ENCODE measurements at places on chromosomes 11 and 22.

GRCh38 chr11:60145677-60146076, 37.2 kb downstream of the MS4A6A start:
- no peak for DNase-seq

DNA sequence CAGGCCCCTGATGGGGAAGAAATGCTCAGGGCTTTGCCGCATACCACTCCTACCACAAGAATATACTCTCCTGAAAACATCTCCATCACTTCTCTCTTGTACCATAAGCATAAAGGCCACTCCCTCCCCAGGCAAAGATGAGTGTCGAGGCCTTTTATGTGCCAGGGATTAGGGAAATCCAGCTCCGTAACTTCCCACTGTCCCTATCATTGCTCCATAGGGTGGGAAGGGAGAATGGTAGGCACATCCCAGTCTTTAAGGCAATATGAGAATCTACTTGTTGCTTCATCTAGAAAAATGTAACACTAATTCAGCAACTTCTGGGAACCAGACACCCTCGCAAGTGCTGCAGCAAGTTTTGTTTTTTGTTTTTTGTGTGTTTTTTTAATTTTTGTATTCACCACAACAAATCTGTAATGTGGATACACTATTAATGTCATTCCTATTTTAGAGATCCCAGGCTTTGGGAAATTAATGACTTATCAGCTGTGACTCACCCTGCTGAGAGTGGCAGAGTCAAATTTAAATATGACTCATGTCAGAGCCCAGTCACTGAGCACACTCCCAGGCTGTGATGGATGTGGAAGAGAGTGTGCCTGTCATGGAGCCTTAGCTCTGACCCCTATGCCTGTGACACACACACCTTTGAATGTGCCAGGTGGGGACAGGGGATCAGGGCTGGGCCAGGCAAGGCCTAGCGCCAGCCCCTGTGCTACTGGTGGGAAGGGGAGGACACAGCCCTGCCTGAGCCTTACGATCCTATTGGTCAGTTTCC, 23.4 kb downstream of the PANX1 start:
- no peak for DNase-seq

- no peak for DNase-seq
Measured at GRCh38 chr11:74570266-74571061, 21.9 kb upstream of the POLD3 start.

- DNase-seq: no peak
Measured at GRCh38 chr11:15199693-15200092, 85.0 kb downstream of the INSC start.

- no peak for DNase-seq
Measured at GRCh38 chr11:113141010-113141409, 173.4 kb upstream of the TTC12 start.

- peak; percentile 77 for DNase-seq
Measured at GRCh38 chr11:67382276-67383136, 9.1 kb upstream of the CLCF1 start.

GRCh38 chr22:20536590-20537324, 29.3 kb downstream of the MED15 start:
- no peak for DNase-seq

DNA sequence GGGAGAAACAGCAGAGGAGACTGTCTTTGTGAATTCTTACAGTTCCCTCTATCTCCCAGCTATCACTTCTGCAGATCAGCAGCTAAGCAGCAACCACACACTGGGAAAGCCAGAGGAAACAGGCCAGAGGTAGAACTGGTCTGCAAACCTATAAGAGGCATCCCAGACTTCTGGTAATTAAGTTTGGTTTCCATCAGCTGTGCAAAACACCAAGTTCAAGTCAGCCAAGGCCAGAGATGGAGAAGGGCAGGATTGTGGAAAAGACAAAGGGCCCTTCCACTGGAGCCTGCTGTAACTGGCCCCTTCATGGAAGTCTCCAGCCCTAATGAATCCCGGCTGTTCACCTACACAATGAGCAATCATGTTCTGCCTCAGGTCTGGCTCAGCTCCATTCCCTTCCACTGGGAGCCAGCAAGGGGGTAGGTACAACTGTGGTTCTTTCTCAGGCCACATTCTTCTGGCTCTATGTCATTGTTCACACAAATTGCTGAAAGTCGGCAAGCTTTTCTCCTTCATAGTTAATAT, 4.6 kb upstream of the PAMR1 start:
- DNase-seq: no peak

DNA sequence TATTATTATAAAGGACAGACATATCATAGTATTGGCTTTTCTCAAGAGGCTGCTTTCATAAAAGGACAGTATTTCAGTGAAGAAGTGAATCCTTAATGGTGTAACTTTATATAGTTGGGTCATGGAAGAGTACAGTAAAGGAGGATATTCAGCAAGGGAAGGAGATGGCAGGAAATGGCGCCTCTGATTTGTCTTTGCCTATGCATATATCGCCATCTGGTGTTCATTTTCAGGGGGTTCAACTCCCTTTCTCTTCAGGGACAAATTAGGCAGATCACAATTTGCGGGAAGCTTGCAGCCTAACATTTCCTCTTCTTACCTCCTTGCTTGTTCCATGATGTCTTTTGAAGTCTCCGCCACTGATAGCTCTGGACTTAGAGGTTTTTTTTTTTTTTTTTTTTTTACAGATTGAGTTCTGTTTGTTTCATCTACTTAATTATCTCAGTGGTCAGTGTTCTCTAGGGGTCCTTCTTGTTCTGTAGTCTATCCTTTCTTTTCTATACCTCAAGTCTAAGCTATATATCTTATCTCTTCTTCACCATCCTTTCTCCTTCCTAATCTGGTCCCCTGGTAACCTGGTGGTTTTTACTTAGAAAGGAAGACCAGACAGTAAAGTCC, 21.8 kb upstream of the RRM1 start:
- peak; percentile 47 for DNase-seq

DNA sequence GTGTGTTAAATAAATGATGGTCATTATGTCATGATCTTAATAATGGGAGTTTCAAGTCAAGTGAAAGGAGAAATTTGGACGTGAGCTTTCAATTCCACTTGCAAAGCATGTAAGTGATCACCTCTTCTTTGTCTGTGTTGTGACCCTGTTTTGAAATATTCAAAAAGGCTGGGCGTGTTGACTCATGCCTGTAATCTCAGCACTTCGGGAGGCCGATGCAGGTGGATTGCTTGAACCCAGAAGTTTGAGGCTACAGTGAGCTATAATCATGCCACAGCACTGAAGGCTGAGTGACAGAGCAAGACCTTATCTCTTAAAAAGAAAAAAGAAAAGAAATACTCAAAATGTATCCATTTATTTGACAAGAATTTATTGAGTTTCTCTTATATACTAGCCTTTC, 32.9 kb upstream of the EED start:
- DNase-seq: no peak

GRCh38 chr11:21949763-21950413, 243.0 kb upstream of the ANO5 start:
- no peak for DNase-seq

- no peak for DNase-seq
Measured at GRCh38 chr11:4606231-4607015, 1.6 kb downstream of the TRIM68 start.

- DNase-seq: no peak
Measured at GRCh38 chr11:35949242-35949641, 5.4 kb downstream of the LDLRAD3 start.

DNA sequence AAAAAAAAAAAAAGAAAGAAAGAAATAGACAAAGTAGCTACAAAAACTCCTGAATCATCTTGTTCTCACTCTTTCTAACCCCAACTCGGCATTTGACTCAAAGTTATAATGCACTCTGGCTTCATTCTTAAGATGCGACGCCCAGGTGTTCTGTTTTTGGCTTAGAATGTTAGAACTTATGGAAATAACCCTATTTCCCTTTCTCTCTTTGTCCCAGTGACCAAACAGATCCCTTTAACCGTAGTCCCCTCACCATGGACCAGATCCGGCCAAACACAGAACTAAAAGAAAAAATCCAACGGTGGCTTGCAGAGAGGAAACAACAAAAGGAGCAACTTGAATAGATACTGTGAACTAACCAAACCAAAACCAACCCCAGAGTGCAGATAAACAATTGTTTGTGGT, 5.3 kb upstream of the ATP5MG start:
- DNase-seq: no peak

- DNase-seq: no peak
Measured at GRCh38 chr11:120384476-120384875, 48.3 kb downstream of the ARHGEF12 start.

GRCh38 chr11:32333320-32333991, 101.9 kb downstream of the WT1 start:
- no peak for DNase-seq

- no peak for DNase-seq
Measured at GRCh38 chr11:126841999-126842398, 158.6 kb downstream of the KIRREL3 start.

DNA sequence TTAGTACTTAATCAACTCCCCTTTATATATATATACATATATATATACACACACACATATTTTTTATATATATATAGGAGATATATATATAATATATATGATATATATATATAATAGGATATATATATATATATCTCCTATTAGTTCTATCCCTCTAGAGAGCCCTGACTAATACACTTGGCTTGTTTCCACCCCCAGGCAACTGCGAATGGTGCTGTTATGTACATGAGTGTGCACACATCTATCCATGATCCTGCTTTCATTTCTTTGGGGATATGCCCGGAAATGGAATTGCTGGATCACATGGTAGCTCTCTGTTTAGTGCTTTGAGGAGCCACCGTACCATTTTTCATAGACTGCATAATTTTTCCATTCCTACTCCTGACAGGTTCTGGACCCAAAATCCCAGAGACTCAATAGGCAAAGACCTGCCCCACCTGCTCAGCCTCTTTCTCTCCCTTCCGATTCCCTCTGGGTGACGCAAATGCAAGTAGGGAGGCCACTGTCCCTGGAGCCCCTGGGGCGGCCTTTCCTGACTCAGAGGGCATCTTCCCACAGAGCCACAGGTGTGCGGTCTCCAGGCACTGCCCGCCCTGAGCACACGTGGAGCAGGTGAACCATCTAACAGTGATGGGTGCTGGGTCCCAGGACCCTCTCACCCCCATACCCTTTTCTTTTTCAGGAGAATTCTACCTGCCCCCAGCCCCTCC, 12.0 kb downstream of the FGF3 start:
- DNase-seq: no peak

GRCh38 chr22:49658902-49659280, 168.8 kb downstream of the BRD1 start:
- no peak for DNase-seq

DNA sequence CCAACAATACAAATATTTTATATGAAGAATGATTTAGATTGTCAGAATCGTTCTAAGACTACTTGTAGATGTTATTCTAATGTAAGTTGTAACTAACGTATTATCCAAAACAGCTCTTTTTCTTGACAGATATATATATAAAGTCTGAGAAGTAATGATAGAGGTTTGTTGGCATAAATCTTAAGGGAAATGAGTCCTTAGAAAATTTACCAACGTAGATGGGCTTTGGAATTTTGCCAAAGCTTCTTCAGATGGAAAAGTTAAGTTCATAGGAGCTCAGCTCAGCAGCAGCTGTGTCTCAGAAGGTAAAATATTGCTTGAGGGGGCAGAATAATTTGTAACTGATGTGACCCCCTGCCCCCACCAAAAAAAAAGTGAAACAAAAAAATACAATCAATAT, 66.7 kb downstream of the BID start:
- DNase-seq: no peak

GRCh38 chr11:96579656-96580055, 189.8 kb downstream of the JRKL start:
- DNase-seq: no peak

DNA sequence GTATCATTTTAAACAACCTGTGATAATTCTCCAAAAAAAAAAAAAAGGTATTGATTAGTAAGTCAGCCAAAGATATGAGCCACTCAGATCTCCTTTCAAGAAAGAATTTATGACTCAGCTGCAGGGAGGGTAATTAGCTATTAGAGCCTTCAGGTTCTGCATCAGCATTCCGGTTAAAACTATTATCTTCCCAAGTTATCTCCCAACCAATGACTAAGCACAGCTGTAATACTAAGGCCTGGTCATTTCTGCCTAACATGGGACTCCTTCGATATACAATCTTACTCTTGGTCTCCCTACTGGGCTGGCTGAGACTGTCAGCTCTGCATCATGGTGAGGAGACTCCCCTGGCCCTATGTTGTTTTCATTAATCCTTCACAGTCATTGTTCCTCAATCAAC, 60.4 kb downstream of the SBF2 start:
- DNase-seq: no peak

DNA sequence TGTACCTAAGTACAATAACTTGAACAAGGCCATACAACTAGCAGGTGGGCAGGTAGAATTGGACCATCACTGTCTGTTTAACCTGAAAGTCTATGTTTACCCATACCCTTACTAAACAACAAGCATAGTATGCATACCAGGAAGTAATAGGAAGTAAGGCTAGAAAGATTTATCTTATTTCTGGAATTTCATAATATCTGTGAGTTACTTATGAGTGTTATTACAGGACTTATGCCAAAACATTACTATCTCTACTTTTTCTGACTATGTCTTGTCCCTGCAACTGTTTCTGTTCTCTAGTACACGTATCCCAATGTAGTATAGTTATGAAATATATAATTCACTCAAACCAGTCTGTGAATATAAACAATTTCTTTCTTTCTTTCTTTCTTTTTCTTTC, 1400.8 kb upstream of the TENM4 start:
- no peak for DNase-seq

- DNase-seq: no peak
Measured at GRCh38 chr11:112525844-112526590, 265.4 kb upstream of the PLET1 start.

DNA sequence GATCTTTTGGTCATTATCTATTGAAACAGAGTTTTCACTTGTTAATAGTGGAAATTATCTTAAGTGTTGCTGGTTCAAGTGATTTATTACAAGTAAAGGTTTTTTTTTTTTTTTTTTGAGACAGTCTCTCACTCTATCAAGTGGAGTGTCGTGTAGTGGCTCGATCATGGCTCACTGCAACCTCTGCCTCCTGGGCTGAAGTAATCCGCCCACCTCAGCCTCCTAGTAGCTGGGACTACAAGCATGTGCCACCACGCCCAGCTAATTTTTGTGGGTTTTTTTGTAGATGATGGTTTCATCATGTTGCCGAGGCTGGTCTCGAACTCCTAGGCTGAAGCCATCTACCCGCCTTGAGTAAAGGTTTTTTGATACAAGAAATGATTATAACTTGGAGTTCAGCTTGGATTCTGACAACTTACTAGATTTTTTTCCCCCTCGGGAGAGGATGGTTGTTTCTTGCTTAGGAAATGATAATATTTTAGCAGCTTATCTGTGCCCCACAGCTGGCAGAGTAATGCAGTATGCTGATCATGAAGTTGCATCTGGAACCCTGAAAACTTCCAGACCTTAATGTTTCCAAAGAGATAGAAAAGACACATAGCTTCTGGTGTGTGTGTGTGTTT, 68.9 kb downstream of the MTMR3 start:
- no peak for DNase-seq

DNA sequence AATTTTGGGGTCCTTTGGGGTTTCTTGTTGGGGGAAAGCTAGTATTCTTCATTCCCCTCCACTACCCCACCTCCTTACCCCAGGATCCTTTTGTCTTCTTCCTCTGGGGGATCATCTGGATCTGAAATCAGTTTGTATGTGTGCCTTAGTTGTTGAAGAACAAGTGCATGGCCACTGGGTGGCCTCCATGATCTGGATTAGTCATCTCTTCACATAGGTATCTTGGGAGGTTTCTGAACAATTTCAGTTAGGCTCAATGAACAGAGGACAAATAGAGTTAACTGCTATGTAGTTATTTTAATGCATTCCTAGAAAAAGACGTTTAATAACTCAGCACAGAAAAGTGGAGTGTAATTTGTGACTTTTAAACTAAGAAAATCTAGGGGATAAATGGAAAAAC, 7.1 kb upstream of the VWA5A start:
- DNase-seq: no peak

GRCh38 chr11:75246671-75247350, 6.2 kb downstream of the TPBGL start:
- no peak for DNase-seq

GRCh38 chr11:64410404-64410734, 51.4 kb downstream of the RPS6KA4 start:
- DNase-seq: no peak
